HCT116 (cell line): ENCODE measurements at places on chromosomes 16 and 17. TPM values are rescaled to one million over a fixed set of nuclear protein-coding genes. Genes with fewer than 3 reads are reported as not detected.
A peak's percentile ranks its signal among the peaks of the same experiment; 100 is the strongest.

- peak within 1 kb of the TSS; percentile 79 for H3K4me3 ChIP-seq
- no peaks in the 10 kb centered on the region for H3K36me3 ChIP-seq
- peaks cover 10% of the 10 kb centered on the region for H3K4me1 ChIP-seq
- H3K27me3 ChIP-seq, result no peaks in the 10 kb centered on the region
- no peak for DNase-seq
- H3K27ac ChIP-seq, result peak within 1 kb of the TSS; percentile 51; the same call in 1 of the 2 replicates
Observed at GRCh38 chr17:45432405-45433158, at the start of gene ARHGAP27. TSS of gene ARHGAP27 (minus strand) at chr17:45432870. CDS start at chr17:45430279, 2,591 bp downstream.

DNA sequence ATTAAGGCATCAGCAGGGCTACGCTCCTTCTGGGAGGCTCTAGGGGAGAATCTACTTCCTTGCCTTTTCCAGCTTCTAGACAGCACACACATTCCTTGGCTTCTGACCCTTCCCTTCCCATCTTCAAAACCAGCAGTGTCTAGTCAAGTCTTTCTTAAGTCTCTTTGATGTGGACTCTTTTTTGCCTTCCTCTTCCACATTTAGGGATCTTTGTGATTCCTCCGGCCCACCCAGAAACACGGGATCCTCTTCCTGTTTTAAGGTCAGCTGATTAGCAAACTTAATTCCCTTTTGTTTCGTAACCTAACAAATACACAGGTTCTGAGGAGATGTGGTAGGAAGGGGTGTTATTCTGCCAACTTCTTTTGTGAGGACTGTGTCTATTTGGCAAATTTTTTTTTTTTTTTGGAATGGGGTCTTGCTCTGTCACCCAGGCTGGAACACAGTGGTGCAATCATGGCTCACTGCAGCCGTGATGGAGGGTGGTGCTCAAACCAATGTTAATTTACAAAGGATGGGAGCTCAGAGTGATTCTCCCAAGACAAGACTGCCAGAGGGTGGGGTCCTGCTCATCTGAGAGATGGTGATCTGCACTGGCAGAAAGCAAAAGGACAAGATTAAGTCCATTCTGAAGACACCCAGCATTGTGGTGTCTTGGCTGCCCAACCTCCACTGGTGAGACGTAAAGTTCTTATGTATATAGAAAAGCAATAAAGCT, 14.7 kb downstream of the KNOP1 start:
- no peak overlapping the region for H3K27ac ChIP-seq
- no peak for DNase-seq
- H3K36me3 ChIP-seq, result peaks cover 38% of the 10 kb centered on the region
- peaks cover 4% of the 10 kb centered on the region; the same call in 1 of the 2 replicates for H3K4me1 ChIP-seq
- H3K4me3 ChIP-seq, result no peak overlapping the region

DNA sequence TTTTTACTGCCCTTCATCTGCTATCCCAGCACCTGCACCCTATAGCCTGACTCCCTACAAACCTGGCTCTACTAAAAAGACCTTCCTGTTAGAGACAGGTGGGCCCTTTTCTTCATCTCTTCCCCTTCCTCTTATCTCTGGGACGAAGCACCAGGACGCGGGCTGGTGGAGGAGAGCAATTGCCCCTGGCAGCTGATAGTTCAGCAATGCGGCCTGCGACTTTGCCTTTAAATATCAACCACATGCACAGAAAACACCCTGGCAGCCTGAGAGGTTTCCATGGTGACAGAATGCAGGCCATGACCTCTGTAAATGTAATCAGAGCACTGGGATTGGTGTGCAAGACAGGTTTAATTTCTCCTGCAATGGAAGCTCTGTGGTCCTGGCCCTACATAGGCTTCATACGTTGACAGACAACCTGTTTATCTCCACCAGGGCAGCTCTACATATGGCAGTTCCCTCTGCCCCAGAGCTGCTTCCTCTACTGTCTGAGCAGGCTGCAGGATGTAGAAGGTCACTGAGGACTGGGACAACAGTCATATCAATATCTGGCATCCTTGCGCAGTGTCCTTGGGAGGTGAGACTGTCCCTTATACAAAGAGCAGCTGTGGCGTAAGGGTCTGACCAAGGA, 10.0 kb upstream of the SKAP1 start:
- H3K27me3 ChIP-seq, result no peaks in the 10 kb centered on the region
- H3K4me1 ChIP-seq, result no peaks in the 10 kb centered on the region
- H3K36me3 ChIP-seq, result no peaks in the 10 kb centered on the region
- H3K4me3 ChIP-seq, result no peak overlapping the region
- DNase-seq, result no peak

DNA sequence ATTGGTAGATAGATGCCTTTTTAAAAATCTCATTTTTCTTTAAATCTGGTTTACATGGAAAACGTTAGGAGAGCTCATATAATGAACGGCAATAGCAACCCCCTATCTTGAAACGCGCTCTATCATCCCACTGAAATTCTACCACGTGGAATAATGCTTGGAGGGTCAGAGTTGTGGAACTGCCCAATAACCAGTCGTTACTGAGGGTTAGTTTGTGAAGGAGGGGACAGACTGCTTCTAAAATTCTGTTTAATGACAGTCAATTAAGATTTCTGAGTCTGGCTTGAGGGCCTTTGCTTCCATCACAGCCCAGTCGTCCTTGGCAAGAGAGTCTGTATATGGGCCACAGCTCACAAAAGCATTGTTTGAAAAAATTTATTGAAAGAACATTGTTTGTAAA, 482 bp downstream of the IRF8 start:
- no peak overlapping the region for H3K4me3 ChIP-seq
- no peak overlapping the region for H3K27ac ChIP-seq
- H3K4me1 ChIP-seq, result no peaks in the 10 kb centered on the region
- no peaks in the 10 kb centered on the region for H3K36me3 ChIP-seq
- no peak for DNase-seq
- H3K27me3 ChIP-seq, result peaks cover 28% of the 10 kb centered on the region; the same call in 1 of the 2 replicates

- H3K4me3 ChIP-seq, result no peak overlapping the region
- no peaks in the 10 kb centered on the region for H3K4me1 ChIP-seq
- H3K36me3 ChIP-seq, result no peaks in the 10 kb centered on the region
- H3K27ac ChIP-seq, result no peak overlapping the region
- no peaks in the 10 kb centered on the region for H3K27me3 ChIP-seq
Observed at GRCh38 chr17:16820979-16821543, 131.0 kb downstream of the CCDC144A start.

DNA sequence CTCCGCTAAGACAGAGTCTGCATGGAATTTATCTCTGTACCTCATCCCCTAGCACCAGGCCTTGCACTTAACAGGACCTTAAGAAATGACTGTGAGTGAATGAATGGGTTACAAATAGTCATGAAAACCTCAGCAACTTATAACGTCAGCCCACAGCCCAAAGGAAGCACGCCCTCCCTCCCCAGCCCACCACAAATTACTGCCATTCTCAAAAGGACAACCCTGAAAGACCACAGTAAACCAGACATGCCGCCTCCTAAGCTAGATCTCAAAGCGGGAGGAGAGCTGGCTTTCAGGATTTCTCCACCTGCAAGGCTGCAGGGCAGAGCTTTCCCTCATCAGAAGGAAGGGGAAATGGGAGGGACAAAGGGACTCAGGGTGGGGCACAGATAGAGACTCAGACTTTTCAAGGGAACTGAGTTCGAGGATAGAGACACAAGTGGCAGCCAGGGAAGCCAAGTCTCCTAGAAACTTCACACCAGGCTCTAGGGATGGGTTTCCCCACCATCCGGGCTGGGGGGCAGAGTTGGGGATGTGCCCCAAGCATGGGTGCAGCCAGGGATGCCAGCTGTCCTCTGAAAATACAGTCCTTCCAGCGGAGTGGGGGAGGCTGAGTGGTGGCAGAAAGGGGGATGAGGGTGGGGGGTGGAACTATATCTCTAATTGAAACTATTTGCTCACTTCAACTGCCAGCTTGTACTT, 56.7 kb downstream of the PLXDC1 start:
- peaks cover 5% of the 10 kb centered on the region; the same call in 1 of the 2 replicates for H3K27me3 ChIP-seq
- no peak overlapping the region for H3K4me3 ChIP-seq
- DNase-seq, result no peak
- H3K27ac ChIP-seq, result no peak overlapping the region
- no peaks in the 10 kb centered on the region for H3K4me1 ChIP-seq

- H3K4me3 ChIP-seq, result no peak overlapping the region
- no peak for DNase-seq
- H3K4me1 ChIP-seq, result peaks cover 51% of the 10 kb centered on the region
- no peak overlapping the region for H3K27ac ChIP-seq
- 0 out of 2 replicates have a peak, but pooled peaks cover under 1% of the 10 kb centered on the region for H3K36me3 ChIP-seq
Observed at GRCh38 chr16:66932076-66932475, 2.1 kb downstream of the CIAO2B start.

- H3K27ac ChIP-seq, result no peak overlapping the region
- peaks cover 8% of the 10 kb centered on the region; the same call in 1 of the 2 replicates for H3K27me3 ChIP-seq
- H3K4me3 ChIP-seq, result no peak overlapping the region
- H3K36me3 ChIP-seq, result no peaks in the 10 kb centered on the region
Observed at GRCh38 chr16:73268366-73268993, 220.6 kb upstream of the ZFHX3 start.

YBX2 gene
- total RNA-seq, result 2.3 TPM

- H3K27ac ChIP-seq, result peak overlapping the region; percentile 69
- H3K36me3 ChIP-seq, result no peaks in the 10 kb centered on the region
- peak; percentile 80 for DNase-seq
- no peaks in the 10 kb centered on the region for H3K27me3 ChIP-seq
- H3K4me3 ChIP-seq, result peak overlapping the region; percentile 54
Observed at GRCh38 chr17:65099941-65100315, 37.2 kb upstream of the RGS9 start.

MMP25 gene
- 2.5 TPM for total RNA-seq

- no peak for DNase-seq
- H3K27ac ChIP-seq, result no peak overlapping the region
- H3K4me1 ChIP-seq, result peaks cover 25% of the 10 kb centered on the region
- H3K36me3 ChIP-seq, result no peaks in the 10 kb centered on the region
- H3K27me3 ChIP-seq, result no peaks in the 10 kb centered on the region
Observed at GRCh38 chr17:45145035-45145389, 3.3 kb upstream of the HEXIM1 start.

TMIGD1 gene
- not detected for total RNA-seq

TRIM72 gene
- total RNA-seq, result 43.8 TPM

DNA sequence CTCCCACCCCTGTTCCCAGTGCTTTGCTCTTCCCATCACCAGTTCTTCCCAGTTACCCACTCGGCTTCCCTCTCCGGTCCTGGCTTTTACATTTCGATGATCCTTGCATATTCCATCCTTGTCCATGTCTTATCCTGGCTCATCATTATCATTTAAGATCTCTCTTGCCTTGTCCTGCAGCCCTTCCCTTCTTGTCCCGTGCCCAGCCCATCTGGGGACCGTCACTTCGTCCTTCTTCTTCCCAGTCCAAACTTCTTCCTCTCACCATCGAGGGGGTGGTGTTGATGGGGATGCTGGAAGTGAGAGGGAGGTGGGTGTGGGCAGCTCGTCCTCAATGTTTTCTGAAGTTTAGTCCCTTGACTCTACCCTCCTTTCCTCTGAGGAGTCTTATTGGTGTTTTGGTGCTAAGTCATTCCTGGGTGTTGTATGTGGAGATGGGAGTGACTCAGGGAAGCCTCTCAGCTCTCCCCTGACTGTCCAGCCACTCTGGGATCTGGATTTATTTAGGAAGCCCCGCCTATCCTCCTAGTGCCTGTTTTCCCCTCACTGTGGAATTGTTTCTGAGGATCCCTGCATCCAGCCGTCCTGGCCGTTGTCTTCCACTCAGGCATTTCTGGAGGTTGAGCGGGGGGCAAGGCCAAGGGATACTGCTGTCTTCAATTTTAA, 975 bp downstream of the SNX29 start:
- peak; percentile 15 for DNase-seq
- no peaks in the 10 kb centered on the region for H3K27me3 ChIP-seq
- peak overlapping the region; percentile 94 for H3K4me3 ChIP-seq
- H3K36me3 ChIP-seq, result peaks cover 4% of the 10 kb centered on the region; the same call in 1 of the 2 replicates
- peaks cover 2% of the 10 kb centered on the region; the same call in 1 of the 2 replicates for H3K4me1 ChIP-seq

DNA sequence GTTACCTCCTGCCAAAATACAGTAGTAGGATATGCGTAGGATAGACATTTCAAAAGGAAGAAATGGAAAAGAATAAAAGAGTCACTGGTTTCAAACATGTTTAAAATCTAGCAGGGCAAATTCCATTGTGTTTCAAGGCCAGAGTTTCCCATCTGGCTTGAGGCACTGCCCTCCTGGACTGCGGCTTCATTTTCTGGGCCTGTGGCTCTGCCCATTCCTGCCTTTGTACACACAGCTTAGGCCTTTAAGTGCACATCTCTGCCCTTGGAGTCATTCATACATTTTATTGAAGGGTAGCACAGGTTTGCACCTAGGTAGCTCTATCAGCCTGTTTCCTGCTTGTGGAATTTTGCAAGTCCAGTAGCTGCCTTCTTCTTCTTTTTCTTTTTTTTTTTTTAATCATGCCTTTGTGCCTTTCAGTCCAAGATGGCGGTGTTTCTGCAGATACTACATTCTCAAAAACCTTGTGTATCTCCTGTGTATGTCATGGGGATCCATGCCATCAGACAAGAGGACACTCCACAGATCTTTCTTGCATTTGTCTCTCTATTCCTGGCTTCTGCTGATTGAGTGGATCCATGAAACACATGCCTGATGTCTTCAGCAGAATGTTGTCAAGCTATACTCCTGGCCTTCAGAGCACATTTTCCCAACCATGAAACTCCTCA, 282.9 kb downstream of the BCAS3 start:
- H3K4me1 ChIP-seq, result no peaks in the 10 kb centered on the region
- no peak overlapping the region for H3K4me3 ChIP-seq
- H3K27me3 ChIP-seq, result no peaks in the 10 kb centered on the region
- no peaks in the 10 kb centered on the region for H3K36me3 ChIP-seq
- no peak for DNase-seq

- no peak overlapping the region for H3K4me3 ChIP-seq
- H3K4me1 ChIP-seq, result no peaks in the 10 kb centered on the region
- H3K36me3 ChIP-seq, result no peaks in the 10 kb centered on the region
- H3K27me3 ChIP-seq, result no peaks in the 10 kb centered on the region
- H3K27ac ChIP-seq, result no peak overlapping the region
Observed at GRCh38 chr17:15891318-15891717, 53.6 kb upstream of the ADORA2B start.

ANKRD40CL gene
- total RNA-seq, result 0.57 TPM

DNA sequence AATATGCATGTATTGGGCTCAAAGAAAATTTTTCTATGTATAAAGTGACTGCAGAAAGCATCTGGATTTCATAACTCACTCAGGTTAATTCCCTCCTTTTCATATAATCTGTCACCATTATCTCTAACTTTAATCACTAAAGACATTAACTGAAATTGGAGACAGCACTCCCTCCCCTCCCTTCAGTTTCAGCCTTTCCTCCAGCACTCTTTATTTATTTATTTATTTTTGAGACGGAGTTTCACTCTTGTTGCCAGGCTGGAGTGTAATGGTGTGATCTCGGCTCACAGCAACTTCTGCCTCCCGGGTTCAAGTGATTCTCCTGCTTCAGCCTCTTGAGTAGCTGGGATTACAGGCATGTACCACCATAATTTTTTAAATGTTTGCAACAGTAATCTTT, 43.1 kb downstream of the CDH8 start:
- H3K4me1 ChIP-seq, result no peaks in the 10 kb centered on the region
- no peak for DNase-seq
- H3K27ac ChIP-seq, result no peak overlapping the region
- H3K36me3 ChIP-seq, result no peaks in the 10 kb centered on the region
- H3K27me3 ChIP-seq, result no peaks in the 10 kb centered on the region

GRCh38 chr17:16977932-16978331, 6.0 kb upstream of the TNFRSF13B start:
- H3K27ac ChIP-seq, result no peak overlapping the region
- DNase-seq, result no peak
- H3K27me3 ChIP-seq, result no peaks in the 10 kb centered on the region; the same call in 1 of the 2 replicates
- H3K36me3 ChIP-seq, result no peaks in the 10 kb centered on the region
- no peak overlapping the region for H3K4me3 ChIP-seq

- peak overlapping the region; percentile 1; the same call in 1 of the 2 replicates for H3K27ac ChIP-seq
- H3K4me1 ChIP-seq, result peaks cover 15% of the 10 kb centered on the region
- no peak for DNase-seq
- H3K36me3 ChIP-seq, result no peaks in the 10 kb centered on the region
- no peaks in the 10 kb centered on the region for H3K27me3 ChIP-seq
Observed at GRCh38 chr17:76659928-76660655, 16.5 kb upstream of the ST6GALNAC1 start.

MEOX1 gene
- total RNA-seq, result not detected
